ENCODE measurements at places on chromosomes 7 and 10.

- DNase-seq = no peak
These were observed 54.4 kb downstream of the MGMT start for GRCh38 chr10:129521161-129522025.

DNA sequence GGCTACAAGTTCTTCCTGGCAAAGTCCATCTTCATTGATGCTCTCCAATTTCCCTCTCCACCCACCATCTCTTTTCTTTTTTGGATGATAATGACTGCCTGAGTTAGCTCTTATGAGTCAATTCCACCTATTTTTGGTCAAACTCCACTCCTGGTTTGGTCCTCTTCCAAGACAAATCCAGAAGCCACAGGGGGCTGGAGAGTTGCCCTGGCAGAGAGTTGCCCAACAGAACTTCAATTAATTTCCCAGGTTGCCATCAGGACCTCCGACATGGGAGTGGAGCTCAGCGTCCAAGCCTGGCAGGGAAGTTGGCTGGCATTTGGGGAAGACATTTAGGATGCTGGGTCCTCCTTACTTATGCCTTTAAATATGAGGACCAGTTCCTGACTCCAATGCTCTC is 29.2 kb upstream of the KCNMA1 start:
- no peak for DNase-seq

GRCh38 chr7:108419961-108420908 is 36.0 kb downstream of the NRCAM start:
- DNase-seq = no peak

DNA sequence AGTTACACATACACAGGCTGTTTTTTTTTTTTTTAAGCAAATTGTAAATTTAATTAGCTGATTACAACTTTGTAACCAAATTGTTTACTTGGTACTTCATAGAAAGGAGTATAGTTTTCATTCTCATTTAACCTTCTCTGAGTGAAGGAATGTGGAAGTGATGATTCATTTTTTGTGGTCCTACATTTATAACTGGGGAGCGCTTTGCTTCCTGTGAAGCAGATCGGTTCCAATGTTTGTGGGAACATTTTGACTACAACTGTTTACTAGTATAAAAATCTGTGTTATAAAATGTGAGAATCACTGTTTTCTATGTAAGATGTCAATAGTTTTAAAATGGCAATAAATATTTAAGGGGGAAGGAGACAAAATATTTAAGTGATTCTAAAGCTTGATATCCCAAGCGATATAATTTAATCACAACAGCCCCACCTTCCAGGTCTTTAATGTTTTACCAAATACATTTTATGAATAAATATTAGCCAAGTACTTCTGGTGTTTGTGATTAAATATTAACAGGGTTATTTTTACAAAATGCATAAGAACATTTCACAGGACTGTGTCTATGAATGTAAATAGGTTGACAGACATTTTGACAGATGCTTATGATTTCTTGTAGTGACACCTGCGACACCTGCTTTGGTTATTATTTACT is 57.1 kb downstream of the NXPH1 start:
- no peak for DNase-seq

DNA sequence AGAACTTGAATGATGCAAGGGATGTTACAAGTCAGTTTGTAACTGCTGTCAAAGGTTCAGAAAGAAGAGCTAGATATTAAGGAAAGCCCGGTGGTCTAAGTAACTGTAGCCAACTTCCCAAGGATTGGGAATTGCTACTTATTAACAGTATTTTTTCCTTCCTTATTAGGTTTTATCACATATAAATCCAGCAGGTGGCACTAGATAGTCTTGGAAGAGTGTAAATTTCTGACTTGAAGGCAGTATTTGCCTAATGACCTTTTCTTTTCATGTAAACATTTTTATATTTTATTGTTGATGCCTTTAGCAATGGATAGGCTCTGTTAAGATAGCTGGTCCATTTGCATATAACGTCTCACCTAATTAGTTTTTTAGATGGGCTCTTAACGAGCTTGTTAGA is 51.2 kb downstream of the ANLN start:
- peak; percentile 70 for DNase-seq

All from adipocyte (in vitro differentiated cells).